ENCODE measurements at places on chromosomes 12 and 14.

DNA sequence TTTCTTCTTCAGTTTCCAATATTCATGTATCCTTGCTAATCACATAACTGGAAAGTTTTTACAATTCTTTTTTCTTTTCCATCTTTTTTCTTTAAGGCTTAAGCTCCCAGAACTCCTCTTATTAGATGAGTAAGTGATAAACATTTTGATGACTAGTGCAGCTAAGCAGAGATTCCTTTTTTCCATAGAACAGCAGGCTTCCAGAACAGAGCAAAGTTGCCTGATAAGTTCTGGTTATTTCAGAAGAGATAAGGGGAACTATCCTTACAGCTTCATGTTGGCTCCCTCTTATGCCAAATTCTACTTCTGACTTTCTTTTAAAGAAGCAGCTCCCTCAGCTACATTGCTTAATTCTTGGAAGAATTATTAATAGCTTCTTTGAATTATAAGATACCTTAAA is 194.7 kb upstream of the FAR2 start:
- H3K27me3 ChIP-seq: no peaks in the 10 kb centered on the region
- no peak overlapping the region for H3K27ac ChIP-seq
- no peaks in the 10 kb centered on the region for H3K4me1 ChIP-seq
- no peak for DNase-seq
- H3K36me3 ChIP-seq: no peaks in the 10 kb centered on the region
- H3K4me3 ChIP-seq: no peak overlapping the region

GRCh38 chr12:18690653-18691052 is 47.2 kb downstream of the PLCZ1 start:
- H3K27me3 ChIP-seq: no peaks in the 10 kb centered on the region
- no peak overlapping the region for H3K4me3 ChIP-seq
- DNase-seq: no peak

GRCh38 chr12:30754383-30754749 is 385 bp downstream of the CAPRIN2 start:
- no peaks in the 10 kb centered on the region for H3K27me3 ChIP-seq
- peak overlapping the region; percentile 83 for H3K4me3 ChIP-seq
- peaks cover 20% of the 10 kb centered on the region for H3K4me1 ChIP-seq
- peak overlapping the region; percentile 76 for H3K27ac ChIP-seq
- DNase-seq: no peak

GRCh38 chr12:53791735-53792326 is 40.1 kb upstream of the CISTR start:
- no peak overlapping the region for H3K27ac ChIP-seq
- H3K4me3 ChIP-seq: no peak overlapping the region
- DNase-seq: peak; percentile 12
- H3K36me3 ChIP-seq: no peaks in the 10 kb centered on the region
- H3K4me1 ChIP-seq: no peaks in the 10 kb centered on the region

DNA sequence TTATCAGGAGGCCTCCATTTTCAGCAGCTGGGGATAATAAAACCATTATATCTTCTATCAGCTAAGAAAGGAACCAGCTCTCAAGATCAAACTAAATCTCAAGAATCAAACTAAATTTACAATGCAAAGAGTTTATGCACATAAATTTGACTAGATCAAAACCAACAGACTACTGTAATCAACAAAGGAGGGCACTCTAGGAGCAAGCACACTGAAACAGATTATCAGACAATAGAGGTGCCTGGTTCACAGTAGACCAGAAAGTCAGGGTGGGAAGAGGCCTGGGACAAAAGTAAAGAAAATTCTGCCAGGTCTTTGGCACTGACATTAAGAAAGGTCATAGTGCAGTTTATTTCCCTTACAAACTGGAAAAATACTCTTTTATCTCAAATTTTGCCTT is 61.0 kb downstream of the HECTD4 start:
- no peak for DNase-seq
- H3K36me3 ChIP-seq: peaks cover 8% of the 10 kb centered on the region
- H3K27me3 ChIP-seq: no peaks in the 10 kb centered on the region
- H3K4me3 ChIP-seq: no peak overlapping the region
- no peaks in the 10 kb centered on the region for H3K4me1 ChIP-seq
- H3K27ac ChIP-seq: no peak overlapping the region

- peaks cover 22% of the 10 kb centered on the region for H3K36me3 ChIP-seq
- no peaks in the 10 kb centered on the region for H3K27me3 ChIP-seq
- no peak overlapping the region for H3K27ac ChIP-seq
- H3K4me1 ChIP-seq: peaks cover 5% of the 10 kb centered on the region
Observed at GRCh38 chr14:99415496-99416281, 65.0 kb downstream of the SETD3 start.

DNA sequence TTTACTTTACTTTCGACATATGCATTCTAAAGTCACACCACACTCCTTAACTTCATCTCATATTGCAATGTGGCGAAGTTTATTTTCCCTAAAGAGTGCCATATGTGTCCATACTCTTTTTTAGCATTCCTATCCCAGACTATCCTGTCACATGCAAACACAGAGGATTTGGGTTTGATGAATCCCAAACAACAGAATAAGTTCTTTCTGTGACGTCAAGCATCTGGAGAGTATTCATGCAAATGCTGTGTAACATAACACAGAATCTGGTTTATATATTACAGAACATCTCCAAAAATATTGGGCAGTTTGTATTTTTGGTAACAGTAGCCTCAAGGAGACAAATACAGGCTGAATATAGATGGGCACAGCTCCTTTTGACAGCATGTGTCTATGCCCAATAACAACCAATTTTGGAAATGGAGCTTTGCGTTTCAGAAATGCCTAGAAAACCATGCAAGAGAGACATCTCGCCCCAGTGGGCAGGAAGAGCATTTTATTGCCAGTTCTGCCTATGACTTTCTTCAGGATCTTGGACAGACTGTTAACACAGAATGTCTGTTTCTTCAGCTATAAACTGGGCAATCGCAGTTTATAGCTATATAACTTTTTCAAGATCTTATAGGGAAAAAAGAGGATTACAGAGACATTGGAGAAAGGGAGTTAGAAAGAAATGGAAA is 190.8 kb downstream of the ADAMTS20 start:
- no peaks in the 10 kb centered on the region for H3K27me3 ChIP-seq
- H3K4me1 ChIP-seq: no peaks in the 10 kb centered on the region
- H3K4me3 ChIP-seq: no peak overlapping the region

GRCh38 chr12:31853520-31853919 is 105.7 kb upstream of the RESF1 start:
- H3K4me3 ChIP-seq: no peak overlapping the region
- no peaks in the 10 kb centered on the region for H3K36me3 ChIP-seq
- no peaks in the 10 kb centered on the region for H3K4me1 ChIP-seq
- no peak overlapping the region for H3K27ac ChIP-seq

DNA sequence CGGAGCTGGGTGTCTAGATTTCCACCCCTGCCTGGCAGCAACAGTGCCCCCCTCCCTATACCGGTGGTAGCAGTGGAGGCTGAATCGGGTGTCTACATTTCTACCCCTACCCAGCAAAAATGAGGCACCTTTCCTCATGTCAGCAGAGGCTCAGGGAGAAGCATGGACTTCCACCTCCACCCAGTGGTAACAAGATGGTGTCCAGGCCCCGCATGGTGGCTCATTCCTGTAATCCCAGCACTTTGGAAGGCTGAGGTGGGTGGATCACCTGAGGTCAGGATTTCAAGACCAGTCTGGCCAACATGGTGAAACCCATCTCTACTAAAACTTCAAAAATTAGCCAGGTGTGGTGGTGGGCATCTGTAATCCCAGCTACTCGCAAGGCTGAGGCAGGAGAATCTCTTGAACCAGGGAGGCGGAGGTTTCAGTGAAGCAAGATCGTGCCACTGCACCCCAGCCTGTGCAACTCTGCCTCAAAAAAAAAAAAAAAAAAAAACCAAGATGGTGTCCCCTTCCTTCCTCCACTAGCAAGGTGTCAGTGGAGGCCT is 35.5 kb upstream of the OR5AU1 start:
- H3K36me3 ChIP-seq: no peaks in the 10 kb centered on the region
- no peak for DNase-seq
- H3K27me3 ChIP-seq: no peaks in the 10 kb centered on the region

GRCh38 chr12:6166808-6167207 is 33.4 kb upstream of the CD9 start:
- H3K4me1 ChIP-seq: peaks cover 10% of the 10 kb centered on the region
- H3K27me3 ChIP-seq: no peaks in the 10 kb centered on the region
- no peak overlapping the region for H3K27ac ChIP-seq
- no peak overlapping the region for H3K4me3 ChIP-seq
- H3K36me3 ChIP-seq: no peaks in the 10 kb centered on the region
- no peak for DNase-seq

DNA sequence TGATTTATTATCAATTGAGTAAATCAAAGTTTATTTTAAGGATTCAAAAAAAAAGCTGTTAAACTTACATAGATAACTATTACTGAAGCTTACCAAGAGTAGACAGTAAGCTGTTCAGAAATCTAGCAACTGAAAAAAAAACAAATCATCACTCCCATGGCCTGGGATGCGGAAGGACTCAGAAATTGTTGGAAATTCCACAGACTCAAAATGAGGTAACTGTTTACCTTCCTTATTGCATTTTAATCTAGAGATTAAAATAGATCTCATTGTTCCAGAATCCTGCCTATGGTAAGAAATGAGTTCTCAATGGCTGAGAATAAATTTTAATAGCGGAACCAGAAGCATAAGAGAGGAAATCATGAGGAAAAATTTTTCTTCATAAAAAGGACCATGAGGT is 87.2 kb downstream of the PPM1H start:
- DNase-seq: no peak
- H3K36me3 ChIP-seq: no peaks in the 10 kb centered on the region
- H3K27me3 ChIP-seq: peaks cover 2% of the 10 kb centered on the region
- H3K27ac ChIP-seq: no peak overlapping the region
- no peaks in the 10 kb centered on the region for H3K4me1 ChIP-seq

- no peaks in the 10 kb centered on the region for H3K27me3 ChIP-seq
- H3K36me3 ChIP-seq: no peaks in the 10 kb centered on the region
- no peak for DNase-seq
- H3K27ac ChIP-seq: no peak overlapping the region
- H3K4me1 ChIP-seq: no peaks in the 10 kb centered on the region
Observed at GRCh38 chr12:67038486-67038885, 230.7 kb upstream of the CAND1 start.

DNA sequence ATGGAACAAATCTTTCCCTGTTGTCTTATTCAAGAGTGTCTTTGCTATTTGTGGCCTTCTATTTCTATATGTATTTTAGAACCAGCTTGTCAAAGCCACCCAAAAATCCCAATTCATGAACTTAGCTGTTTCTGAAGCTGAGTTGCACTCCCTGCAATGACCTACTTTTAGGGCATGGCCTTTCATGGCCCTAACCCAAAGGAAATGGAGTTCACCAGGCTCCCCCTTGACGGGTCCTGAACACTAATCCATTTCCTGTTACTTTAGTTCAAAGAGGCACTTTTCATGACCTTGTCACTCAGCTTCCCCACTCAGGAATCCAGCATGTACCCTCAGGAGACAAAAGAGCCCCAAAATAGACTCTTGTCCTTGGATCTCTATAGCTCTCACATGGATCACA is 7.6 kb downstream of the TMED8 start:
- H3K27ac ChIP-seq: no peak overlapping the region
- no peaks in the 10 kb centered on the region for H3K36me3 ChIP-seq
- H3K27me3 ChIP-seq: no peaks in the 10 kb centered on the region
- H3K4me3 ChIP-seq: no peak overlapping the region
- peaks cover 18% of the 10 kb centered on the region for H3K4me1 ChIP-seq

- H3K27me3 ChIP-seq: no peaks in the 10 kb centered on the region
- H3K27ac ChIP-seq: no peak overlapping the region
- H3K36me3 ChIP-seq: no peaks in the 10 kb centered on the region
- H3K4me1 ChIP-seq: no peaks in the 10 kb centered on the region
- no peak overlapping the region for H3K4me3 ChIP-seq
- DNase-seq: no peak
Observed at GRCh38 chr12:65025136-65025535, 96.0 kb downstream of the WIF1 start.

DNA sequence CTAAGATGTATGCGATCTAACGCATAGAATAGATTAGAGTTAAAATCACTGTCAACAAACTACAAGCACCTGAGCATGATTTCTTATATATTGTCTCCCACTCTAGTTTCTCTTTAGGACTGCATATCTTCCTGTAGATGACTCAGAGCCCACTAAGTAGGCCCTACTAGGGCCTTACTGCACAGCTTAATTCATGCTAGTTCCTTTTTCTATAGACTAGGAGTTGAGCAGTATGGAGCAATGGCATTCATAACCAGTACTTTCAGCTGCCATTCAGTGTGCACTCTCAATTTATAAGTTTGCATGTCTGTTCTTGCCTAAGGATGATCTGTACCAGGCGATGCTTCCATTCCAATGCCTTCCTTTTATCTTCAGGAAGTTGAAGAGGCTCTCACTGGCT is 103.5 kb downstream of the METTL25 start:
- no peaks in the 10 kb centered on the region for H3K27me3 ChIP-seq
- H3K4me1 ChIP-seq: no peaks in the 10 kb centered on the region
- no peak overlapping the region for H3K27ac ChIP-seq
- H3K4me3 ChIP-seq: no peak overlapping the region
- DNase-seq: no peak

DNA sequence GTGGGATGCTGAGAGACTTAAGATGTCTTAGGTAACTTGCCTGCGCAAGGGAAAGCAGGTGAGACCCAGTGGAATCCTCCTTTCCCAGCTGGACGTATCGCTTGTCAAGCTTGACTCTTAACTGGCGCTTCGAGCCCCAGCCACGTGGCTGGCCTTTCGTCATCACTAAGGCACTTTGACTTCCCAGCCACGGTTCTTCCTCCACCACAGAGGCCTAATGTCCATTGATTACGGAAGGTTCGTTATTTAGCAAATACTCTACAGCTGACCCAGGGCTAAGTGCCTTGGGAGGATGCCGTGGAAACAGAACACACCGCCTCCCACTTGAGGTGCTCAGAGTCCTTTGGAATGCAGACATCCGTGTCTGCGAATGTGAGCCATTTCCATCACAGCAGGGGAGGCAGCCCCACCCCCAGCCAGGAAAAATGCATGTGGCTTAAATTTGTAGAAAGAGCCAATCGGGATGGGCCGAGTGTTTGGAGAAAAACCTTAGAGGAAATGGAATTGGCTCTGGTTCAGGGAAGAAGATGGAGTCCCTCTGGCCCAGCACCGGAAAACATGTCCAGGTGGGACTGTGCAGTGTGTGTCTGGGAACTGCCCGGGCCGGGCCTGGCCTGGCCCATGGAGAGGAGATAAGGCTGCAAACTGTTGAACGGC is 115.7 kb downstream of the PLXNC1 start:
- H3K4me1 ChIP-seq: peaks cover 20% of the 10 kb centered on the region
- H3K36me3 ChIP-seq: no peaks in the 10 kb centered on the region
- H3K27ac ChIP-seq: no peak overlapping the region
- no peak for DNase-seq
- H3K27me3 ChIP-seq: no peaks in the 10 kb centered on the region

- no peaks in the 10 kb centered on the region for H3K36me3 ChIP-seq
- H3K27ac ChIP-seq: no peak overlapping the region
- no peaks in the 10 kb centered on the region for H3K4me1 ChIP-seq
- H3K27me3 ChIP-seq: no peaks in the 10 kb centered on the region
Observed at GRCh38 chr12:123089631-123090353, 61.1 kb downstream of the PITPNM2 start.

DNA sequence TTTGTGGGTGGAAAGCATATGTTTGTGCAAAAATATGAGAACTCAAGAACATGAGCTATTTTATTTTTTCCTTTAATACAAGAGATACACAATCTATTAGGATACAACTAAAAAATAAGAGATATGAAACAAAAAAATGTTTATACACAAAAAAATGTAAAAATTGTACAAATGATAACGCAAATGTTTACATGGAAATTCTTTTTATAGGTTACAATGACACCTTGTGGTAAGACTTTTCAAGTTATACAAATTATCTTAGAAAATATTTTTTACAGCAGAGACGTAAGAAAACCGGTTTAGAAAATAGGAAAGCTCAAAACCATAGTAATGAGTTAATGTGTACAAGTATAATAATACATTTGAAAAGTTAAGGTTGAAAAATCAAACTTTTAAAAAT is 25.5 kb downstream of the CEP83 start:
- no peak for DNase-seq
- no peak overlapping the region for H3K27ac ChIP-seq
- H3K4me1 ChIP-seq: no peaks in the 10 kb centered on the region
- no peak overlapping the region for H3K4me3 ChIP-seq
